ENCODE measurements at places on chromosomes 11 and 22.

DNA sequence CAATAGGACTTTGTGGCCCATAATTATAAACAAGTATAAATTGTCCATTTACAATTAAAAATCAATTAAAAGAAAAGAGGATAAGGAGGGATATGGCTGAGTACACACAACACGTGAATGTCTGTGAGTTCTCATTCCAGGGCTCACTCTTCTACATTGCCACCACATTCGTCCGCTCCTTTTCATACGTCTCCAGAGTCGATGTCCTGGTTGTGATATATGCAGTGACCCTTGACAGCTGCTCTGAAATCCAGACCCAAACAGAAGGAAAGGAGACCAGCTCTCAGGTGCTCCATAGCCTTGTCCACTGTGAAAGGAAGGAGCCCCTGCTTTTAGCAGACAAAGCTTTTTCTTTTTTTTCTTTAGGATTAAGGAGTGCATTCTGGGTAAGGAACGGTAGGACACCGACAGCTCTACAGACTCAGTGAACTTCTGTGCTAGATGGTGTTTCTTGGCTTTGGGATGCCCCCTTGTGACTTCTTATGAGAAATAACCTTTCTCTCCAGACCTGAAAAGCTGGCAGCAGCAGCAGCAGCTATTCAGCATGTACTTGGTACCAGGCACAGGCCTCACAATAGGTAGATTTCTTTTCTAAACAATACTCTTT lies 19.7 kb upstream of the DNAJB13 start:
- peak; percentile 55 for DNase-seq

- DNase-seq, result no peak
These were observed 69.1 kb downstream of the C11orf87 start for GRCh38 chr11:109490953-109491635.

GRCh38 chr11:36193290-36193619 lies 96.0 kb downstream of the COMMD9 start:
- DNase-seq, result no peak

- DNase-seq, result no peak
These were observed 9.4 kb downstream of the C11orf91 start for GRCh38 chr11:33691066-33691864.

GRCh38 chr11:70416881-70417280 lies 18.6 kb downstream of the CTTN start:
- no peak for DNase-seq

DNA sequence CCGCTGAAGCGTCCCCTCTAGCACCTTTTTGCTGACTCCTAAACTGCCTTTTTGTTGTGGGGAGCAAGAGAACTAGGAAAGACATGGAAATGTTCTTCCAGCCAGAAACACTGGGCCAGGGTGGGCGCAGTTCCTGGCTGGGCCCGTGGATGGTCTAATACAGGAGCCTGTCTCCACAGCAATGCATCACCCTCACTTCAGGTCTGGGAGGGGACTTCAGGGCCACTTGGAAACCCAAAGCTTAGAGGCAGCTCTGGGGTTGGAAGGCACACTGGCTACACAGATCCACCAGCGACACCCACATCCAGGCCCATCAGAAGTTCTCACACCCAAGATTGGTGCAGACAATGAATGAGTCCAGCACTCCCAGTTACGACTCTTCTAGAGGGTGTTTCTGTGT lies 120.3 kb downstream of the ETS1 start:
- DNase-seq, result no peak

DNA sequence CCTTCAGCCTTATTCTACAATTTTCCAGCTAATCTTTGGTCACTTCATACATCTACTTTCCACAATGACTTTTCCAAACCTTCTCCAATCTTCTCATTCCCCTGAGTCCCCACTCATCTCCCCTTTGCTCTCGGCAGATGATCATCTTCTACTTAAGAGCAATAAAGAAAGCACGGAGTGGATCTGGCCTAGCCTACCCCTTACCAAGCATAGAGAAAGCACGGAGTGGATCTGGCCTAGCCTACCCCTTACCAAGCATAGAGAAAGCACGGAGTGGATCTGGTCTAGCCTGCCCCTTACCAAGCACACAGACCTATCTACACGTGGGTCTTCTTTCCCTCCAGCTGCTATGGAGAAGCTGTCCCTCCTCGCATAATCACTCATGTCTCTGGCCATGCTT lies 558.6 kb downstream of the OPCML start:
- DNase-seq, result no peak

GRCh38 chr11:29389793-29390192 lies 627.0 kb downstream of the KCNA4 start:
- DNase-seq, result no peak

DNA sequence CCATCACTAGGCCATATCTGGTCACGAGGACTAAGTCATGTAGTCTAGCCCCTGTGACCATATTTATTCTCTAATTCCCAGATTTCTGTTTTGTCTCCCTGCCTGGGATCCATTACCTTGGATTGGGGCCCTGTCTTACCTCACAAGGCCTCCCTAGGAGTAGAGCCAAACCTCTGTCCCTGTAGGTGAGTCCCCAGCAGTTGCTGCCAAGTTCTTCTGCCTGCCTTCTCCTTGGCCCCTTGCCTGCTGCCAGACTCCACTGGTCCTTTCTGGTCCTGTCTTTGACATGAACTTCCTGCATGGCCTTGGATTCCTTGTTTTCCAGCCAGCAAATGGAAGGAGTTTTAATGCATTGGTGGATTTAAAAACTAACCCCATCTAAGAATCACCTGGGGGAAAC lies 35.6 kb upstream of the CADM1 start:
- DNase-seq, result no peak

- DNase-seq, result no peak
These were observed 105.3 kb downstream of the GRAMD1B start for GRCh38 chr11:123535401-123535800.

- peak; percentile 65 for DNase-seq
These were observed 20.5 kb upstream of the AMOTL1 start for GRCh38 chr11:94747601-94748041.

All from HFFc6 (cell line).